ENCODE measurements at places on chromosomes 16 and 17.

GRCh38 chr17:36546418-36547093 is 1.8 kb downstream of the GGNBP2 start:
- peak overlapping the region; percentile 99 for H3K4me3 ChIP-seq
- H3K4me1 ChIP-seq = peaks cover 6% of the 10 kb centered on the region
- H3K36me3 ChIP-seq = no peaks in the 10 kb centered on the region
- H3K27ac ChIP-seq = peak overlapping the region; percentile 98
- H3K27me3 ChIP-seq = no peaks in the 10 kb centered on the region

DNA sequence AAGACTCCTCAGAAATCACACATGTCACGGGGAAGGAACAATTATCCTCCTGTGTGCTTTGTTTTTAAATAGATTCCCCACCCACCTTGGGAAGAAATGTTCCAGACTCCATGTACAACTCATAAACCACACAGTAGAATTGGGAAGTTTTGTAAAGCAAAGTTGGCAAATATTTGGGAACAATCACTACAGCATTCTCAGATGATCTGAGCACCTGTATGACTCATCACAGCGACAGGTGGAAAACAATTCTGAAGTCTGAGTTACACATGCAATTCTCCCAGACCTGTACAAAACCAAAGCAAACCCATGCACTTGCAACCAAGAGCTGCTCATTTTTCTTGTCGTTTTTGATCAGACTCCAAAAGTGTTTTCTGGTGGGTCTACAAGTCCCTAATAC is 14.4 kb upstream of the MYLK3 start:
- H3K27ac ChIP-seq = no peak overlapping the region
- no peak overlapping the region for H3K4me3 ChIP-seq
- H3K36me3 ChIP-seq = no peaks in the 10 kb centered on the region

- H3K27me3 ChIP-seq = no peaks in the 10 kb centered on the region
- DNase-seq = no peak
- no peaks in the 10 kb centered on the region for H3K4me1 ChIP-seq
- no peak overlapping the region for H3K4me3 ChIP-seq
Measured at GRCh38 chr16:77657016-77657415, 65.3 kb upstream of the NUDT7 start.

DNA sequence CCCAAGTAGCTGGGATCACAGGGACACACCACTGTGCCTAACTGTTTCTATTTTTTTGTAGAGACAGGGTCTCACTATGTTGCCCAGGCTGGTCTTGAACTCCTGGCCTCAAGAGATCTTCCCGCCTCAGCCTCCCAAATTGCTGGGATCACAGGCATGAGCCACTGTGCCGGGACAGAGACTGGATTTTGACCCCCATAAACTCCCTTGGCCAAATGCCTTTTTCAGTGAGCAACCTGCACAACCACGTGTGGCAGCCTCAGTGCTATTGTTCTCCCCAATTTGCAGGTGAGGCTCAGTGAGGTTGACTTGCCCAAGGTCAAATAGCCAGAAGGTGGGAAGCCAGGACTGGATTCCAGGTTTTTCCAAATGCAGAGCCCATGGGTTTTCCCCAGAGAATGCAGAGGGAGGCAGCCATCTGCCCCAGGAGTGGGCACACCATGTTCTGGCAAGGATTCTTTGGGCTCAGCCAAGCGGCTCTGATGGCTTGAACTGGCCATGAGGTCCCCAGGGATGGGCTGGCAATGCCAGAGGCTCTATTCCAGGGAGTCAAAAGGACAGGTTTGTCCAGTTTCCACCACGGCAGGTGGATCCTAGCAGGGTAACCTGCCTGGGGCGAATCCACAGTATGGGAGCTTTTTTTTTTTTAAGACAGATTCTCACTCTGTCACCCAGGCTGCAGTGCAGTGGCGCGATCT is 1.8 kb downstream of the IL27 start:
- H3K27me3 ChIP-seq = no peaks in the 10 kb centered on the region
- H3K36me3 ChIP-seq = no peaks in the 10 kb centered on the region
- H3K4me3 ChIP-seq = no peak overlapping the region

GRCh38 chr16:64826374-64826773 is 295.5 kb downstream of the CDH11 start:
- H3K27me3 ChIP-seq = no peaks in the 10 kb centered on the region
- H3K4me3 ChIP-seq = no peak overlapping the region
- no peaks in the 10 kb centered on the region for H3K4me1 ChIP-seq

GRCh38 chr17:10149573-10150399 is 48.6 kb downstream of the GAS7 start:
- no peaks in the 10 kb centered on the region for H3K36me3 ChIP-seq
- no peak for DNase-seq
- no peaks in the 10 kb centered on the region for H3K27me3 ChIP-seq

- peak; percentile 40 for DNase-seq
- H3K4me3 ChIP-seq = no peak overlapping the region
- H3K4me1 ChIP-seq = no peaks in the 10 kb centered on the region
- H3K27me3 ChIP-seq = peaks cover 21% of the 10 kb centered on the region
- H3K27ac ChIP-seq = no peak overlapping the region
Measured at GRCh38 chr17:60139438-60140285, 10.1 kb upstream of the CA4 start.

GRCh38 chr17:39772415-39772814 is 34.7 kb downstream of the GRB7 start:
- H3K4me3 ChIP-seq = no peak overlapping the region
- H3K4me1 ChIP-seq = no peaks in the 10 kb centered on the region
- DNase-seq = no peak
- no peaks in the 10 kb centered on the region for H3K36me3 ChIP-seq

GRCh38 chr17:77924757-77925336 is 33.7 kb upstream of the TNRC6C start:
- H3K4me3 ChIP-seq = no peak overlapping the region
- no peaks in the 10 kb centered on the region for H3K36me3 ChIP-seq
- no peaks in the 10 kb centered on the region for H3K27me3 ChIP-seq
- no peaks in the 10 kb centered on the region for H3K4me1 ChIP-seq

All from uterus (tissue), 4 donors.